ENCODE measurements at places on chromosomes 6 and 20. TPM values are rescaled to one million over a fixed set of nuclear protein-coding genes. Genes with fewer than 3 reads are reported as not detected.

GRCh38 chr20:4853757-4854560 lies 132.2 kb downstream of the PRND start:
- no peak for DNase-seq

The BICRAL gene
- 38.6 TPM for total RNA-seq

DNA sequence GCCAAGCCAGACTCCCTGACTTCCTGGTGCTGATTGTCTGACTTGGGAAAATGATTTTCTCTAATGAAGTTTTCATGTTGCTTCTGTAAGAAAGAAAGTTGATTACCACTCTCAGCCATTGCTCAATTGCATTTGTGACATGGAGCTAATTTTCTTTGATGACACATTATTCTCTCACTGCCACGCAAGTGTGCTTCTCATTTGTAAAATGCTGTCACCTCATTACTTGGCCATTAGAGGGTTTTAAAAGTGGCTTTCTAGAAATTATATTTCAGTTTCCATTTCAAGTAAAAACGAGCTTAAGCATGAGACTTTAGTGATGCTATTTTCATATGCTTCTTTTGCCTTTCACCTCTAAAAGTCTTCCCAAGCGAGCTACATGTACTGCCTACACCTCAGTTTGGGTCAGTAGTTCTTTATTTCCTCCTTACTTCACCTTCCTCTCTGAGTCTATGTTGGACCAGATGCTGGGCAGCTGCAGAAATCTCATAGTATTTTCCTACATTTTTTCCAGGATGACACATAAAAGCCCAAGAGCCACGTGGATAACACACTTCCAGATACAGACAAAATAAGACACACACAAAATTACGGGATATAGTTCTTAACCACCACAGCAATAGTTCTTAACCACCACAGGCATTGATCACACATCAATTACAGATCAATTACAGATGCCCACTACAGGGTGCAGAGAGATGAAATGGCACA lies 6.3 kb upstream of the FAM210B start:
- DNase-seq = no peak

GRCh38 chr20:54625497-54625896 lies 150.1 kb downstream of the DOK5 start:
- no peak for DNase-seq

GRCh38 chr6:6772751-6773150 lies 184.2 kb downstream of the LY86 start:
- no peak for DNase-seq

DNA sequence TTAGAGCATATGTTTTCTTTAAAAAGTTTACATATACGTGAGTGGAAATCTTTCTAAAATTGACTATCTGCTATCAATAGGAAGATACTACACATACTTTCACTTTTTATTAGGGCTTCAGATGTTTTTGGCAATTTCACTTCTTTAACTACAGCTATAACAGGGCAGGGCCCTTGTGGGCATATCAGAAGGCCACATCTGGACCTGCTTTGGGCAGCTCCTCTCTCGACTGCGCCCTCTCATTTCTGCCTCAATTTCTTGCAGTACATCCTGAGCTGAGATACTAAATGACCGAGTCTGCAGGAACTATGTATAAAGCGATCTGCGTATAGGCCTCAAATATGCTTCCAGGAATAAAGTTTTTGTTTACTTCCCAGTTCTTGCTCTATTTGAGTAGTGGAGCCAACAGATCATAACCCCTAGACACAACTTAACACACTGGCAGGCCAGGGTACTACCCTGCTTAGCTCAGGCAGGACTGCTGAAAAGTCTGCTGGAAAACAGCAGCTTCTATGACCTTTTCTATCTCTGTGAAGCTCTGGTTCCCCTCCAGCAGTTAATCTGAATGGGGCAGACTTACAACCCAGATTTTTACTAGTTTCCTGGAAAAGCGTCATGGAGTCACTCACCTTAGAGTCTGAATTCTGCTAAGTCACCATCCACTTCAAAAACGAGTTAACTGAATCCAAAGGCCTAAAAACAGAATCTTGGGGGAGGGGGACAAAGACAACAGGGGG lies 12.7 kb downstream of the GCLC start:
- no peak for DNase-seq
